ENCODE measurements at places on chromosomes 4 and X.

GRCh38 chr4:30776451-30776850, 56.3 kb downstream of the PCDH7 start:
- no peak for DNase-seq

GRCh38 chr4:3688018-3688998, 77.9 kb upstream of the ADRA2C start:
- DNase-seq, result no peak

- DNase-seq, result no peak
Observed at GRCh38 chrX:9604111-9604907, 139.5 kb downstream of the TBL1X start.

- DNase-seq, result no peak
Observed at GRCh38 chr4:8318509-8318908, 49.0 kb downstream of the HTRA3 start.

DNA sequence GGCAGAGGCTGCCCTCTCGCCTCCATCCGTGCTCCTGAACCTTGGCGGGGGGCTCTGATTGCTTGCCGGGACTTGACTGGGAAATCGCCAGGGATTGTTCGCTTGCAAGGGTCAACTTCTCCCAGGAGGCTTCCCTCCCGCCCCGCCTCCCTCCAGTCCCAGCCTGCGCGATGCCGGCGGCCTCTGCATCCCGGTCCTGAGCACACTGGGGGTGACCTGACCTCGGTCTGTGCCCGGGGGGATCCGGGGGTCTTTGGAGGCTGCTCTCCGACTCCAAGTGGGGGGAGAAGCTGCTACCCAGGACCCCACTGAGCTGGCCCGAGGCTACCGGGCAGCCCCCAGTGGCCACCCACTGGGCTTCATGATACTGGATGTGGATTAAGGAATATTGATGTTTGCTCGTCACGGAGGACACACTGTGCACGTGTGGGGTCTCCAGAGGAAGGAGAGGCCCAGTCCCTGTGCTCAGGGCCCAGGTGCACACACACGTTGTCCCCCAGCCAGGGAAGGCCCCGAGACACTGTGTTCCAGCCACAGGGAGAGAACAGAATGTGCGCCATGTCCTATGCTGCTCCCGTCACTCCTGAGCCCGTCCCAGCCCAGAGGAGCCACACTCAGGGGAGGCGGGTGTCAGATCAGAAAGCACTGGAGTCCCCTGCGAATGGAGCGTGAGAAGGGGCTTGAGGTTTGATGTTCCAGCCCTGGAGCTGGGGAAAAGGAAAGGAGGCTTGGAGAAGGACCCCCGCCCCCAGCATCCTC, 55.9 kb upstream of the NKX1-1 start:
- DNase-seq, result no peak

- DNase-seq, result no peak
Observed at GRCh38 chr4:148215202-148215601, 227.0 kb downstream of the NR3C2 start.

GRCh38 chr4:6634746-6635145, 5.7 kb upstream of the MRFAP1 start:
- no peak for DNase-seq

DNA sequence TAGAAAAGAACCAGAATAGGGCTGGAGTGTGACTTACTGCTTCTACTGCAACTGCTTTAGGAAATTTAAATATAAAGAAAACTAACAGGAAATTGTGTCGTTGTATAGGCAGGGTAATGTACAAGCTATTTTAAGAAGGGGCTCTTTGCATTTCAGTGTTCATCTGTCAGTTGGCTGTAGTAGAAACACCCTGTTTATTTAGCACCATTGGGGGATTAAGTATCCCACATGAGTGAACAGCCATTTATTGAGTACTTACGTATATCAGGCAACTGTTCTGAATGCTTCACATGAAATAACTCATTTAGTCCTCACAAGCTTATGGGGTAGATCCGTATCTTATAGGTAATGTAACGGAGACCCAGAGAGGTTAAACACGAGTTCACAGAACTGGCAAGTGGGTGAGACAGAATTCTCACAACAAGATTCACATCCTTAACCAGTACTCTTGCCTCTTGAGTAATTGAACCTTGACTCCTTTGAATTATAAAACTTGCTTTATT, 23.9 kb downstream of the STIM2 start:
- DNase-seq, result no peak

DNA sequence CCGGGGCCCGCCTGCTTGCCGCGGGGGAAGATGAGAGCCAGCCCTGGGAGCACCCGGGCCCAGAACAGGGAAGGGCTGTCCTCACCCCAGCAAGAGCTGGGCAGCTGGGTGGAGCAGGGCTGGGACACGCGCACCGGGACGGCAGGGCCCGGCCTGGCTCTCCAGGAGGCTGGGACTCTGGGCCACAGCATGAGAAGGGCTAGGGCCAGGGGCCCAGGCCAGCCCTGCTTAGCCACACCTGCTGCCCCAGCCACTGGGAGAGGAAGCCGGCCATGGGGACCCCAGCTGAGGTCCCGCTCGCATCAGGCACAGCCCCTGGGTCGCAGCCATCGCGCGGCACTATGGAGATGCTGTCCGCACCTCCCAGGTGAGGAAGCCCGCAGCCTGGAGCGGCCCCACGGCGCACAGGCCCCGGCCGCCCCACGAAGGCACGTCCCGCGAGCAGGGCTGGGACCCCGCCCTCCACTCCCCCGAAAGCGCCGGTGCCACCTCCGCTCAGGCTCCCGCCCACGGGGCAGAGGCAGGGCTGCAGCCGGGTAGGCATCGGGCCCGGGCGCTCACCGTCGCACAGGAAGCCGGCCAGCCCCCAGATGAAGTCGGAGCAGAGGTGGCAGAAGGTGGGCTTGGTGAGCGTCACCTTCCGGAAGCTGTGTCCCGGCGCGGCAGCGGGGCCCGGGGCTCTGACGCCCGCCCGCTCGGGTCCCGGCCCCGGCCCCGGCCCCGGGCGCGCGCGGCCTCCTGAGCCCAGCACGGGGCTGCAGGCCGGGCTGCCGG, 531 bp downstream of the DGKQ start:
- peak; percentile 57 for DNase-seq

GRCh38 chrX:21905313-21905712, 35.2 kb upstream of the SMS start:
- no peak for DNase-seq

- peak; percentile 62 for DNase-seq
Observed at GRCh38 chr4:94757192-94758140, at the start of gene BMPR1B. TSS of gene BMPR1B (plus strand) at chr4:94757955. CDS start at chr4:95104425, 346,470 bp downstream.

GRCh38 chr4:24472161-24472510, 112.2 kb downstream of the DHX15 start:
- peak; percentile 9 for DNase-seq

GRCh38 chr4:57462843-57463242, 352.7 kb upstream of the IGFBP7 start:
- peak; percentile 48 for DNase-seq

DNA sequence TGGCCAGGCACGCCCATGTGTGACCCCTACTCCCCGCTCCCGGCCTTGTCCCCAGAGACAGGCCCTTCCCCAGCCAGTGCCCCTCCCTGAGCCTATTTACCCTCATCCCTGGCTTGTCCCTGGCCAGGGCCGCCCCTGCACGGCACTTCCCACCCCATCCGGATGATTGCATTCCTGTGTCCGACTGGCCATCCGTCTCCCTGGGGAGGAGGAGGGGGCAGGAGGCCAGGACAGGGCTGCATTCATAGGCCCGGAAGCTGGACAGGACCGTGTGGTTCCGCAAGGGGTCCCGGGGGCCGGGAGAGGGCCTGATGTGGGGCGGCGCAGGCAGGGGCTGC, 22.8 kb downstream of the CTBP1 start:
- no peak for DNase-seq

GRCh38 chrX:134460862-134461220, 876 bp downstream of the HPRT1 start:
- peak; percentile 13 for DNase-seq

DNA sequence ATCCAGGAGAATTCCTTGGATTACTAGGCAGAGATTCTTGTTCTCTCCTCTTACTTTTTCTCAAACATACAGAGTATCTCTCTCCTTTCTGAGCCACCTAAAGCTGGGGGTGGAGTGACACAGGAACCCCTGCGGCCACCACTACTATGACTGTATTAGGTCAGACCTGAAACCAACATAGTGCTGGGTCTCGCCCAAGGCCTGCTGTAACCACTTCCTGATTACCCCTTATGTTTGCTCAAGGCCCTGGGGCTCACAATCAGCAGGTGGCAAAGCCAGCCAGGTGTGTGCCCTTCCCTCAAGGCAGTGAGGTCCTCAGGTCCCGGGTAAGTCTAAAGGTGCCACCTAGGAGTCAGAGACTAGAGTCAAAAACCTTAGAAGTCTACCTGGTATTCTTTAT, 166.4 kb downstream of the PARM1 start:
- DNase-seq, result no peak

GRCh38 chr4:113122066-113122465, 72.6 kb downstream of the ANK2 start:
- no peak for DNase-seq

DNA sequence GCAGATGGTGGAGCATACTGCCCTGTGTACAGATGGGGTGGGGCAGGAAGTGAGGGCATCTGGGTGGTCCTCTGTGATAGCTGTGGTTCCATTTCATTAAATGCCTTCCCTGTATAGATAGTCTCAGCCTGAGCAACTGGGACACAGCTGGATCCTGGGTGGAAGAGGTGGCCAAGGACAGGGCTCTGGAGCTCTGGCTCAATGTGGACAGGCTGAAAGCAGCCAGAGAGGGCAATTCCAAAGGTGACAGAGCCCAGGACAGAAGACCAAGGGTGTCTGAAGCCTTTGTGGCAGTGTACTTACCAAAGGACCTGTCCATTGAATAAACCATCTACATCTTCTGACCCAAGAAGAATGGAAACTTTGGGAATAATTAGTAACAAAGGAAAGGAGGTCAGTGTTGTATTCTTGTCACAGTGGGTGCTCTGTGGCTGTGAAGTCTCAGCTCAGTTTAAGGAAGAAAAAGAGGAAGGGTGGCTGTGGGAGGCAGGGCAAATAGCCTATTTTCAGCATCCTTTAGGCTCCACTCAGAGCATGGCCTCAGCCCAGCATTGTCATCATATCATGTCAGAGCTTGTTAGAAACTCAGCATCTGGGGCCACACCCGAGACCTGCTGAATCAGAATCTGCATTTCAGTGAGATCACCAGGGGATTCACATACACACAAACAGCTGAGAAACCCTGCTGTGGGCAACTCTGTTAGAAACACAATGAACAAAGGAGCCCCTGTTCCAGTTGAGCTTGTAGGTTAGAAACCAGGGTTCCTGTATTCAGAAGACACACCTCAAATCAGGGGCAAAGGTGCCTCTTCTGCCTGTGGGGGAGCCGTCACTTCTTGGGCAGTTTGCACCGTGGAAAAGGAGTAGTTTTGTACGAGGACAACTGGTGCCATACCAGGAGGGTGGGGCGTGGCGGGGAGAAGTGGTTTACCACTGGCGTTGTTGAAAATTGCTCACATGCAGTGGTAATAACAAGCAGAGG, 168.6 kb downstream of the PTTG2 start:
- DNase-seq, result no peak

DNA sequence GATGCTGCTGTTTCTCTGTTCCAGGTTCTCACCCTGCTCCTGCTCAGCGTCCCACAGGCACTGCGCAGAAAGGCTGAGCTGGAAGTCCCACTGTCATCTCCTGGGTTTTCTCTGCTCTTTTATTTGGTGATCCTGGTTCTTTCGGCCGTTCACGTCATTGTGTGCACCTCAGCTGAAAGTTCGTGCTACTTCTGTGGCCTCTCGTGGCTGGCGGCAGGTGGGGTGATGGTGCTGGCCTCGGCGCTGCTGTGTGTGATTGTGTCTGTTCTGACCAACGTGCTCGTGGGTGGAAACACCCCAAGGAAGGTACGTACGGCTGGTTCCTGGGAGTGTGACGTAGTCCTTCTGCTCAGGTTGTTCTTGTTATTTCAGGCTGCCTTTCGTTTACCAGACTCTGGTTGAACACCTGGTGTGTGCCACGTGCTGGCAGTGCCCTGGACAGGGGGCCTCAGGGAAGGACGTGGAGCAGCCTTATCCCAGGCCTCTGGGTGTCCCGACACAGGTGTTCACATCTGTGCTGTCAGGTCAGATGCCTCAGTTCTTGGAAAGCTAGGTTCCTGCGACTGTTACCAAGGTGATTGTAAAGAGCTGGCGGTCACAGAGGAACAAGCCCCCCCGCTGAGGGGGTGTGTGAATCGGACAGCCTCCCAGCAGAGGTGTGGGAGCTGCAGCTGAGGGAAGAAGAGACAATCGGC, 22.8 kb downstream of the PIGG start:
- no peak for DNase-seq

DNA sequence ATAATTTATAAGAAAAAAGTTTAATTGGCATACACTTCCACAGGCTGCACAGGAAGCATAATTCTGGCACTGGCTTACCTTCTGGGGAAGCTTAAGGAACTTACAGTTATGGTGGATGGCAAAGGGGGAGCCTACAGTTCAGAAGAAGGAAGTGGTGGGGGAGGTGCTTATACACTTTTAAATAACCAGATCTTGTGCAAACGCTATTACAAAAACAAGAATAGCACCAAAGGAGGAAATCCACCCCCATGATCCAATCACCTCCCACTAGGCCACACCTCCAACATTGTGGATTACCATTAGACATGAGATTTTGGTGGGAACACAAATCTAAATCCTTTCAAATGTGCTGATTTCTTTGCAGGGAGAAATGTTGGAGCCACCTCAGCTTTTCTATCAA, 287.7 kb downstream of the CPXCR1 start:
- DNase-seq, result no peak

- peak; percentile 42 for DNase-seq
Observed at GRCh38 chrX:97039363-97040029, 155.8 kb downstream of the RPA4 start.

- DNase-seq, result no peak
Observed at GRCh38 chr4:38144031-38144430, 183.8 kb downstream of the PTTG2 start.

GRCh38 chrX:105553118-105553517, 269.2 kb upstream of the NRK start:
- no peak for DNase-seq

GRCh38 chr4:108361886-108362285, 193.2 kb upstream of the LEF1 start:
- no peak for DNase-seq

DNA sequence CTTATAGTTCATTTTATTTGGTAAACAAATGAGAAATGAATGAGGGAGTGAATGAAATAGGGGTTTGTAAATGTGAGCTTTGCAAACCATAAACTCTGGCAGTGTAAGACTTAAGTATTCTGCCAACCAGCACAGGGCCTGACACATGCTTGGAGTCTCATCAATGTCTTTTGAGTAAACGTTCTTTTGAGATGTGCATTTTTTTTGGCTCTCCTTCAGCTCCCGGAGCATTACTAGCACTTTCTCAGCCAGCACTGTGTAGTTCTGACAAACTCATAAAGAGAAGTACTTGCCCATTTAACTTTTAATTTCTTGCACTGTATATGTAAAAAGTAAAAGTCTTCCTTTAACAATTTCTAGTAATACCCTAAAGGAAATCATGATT, 245.3 kb downstream of the HS3ST1 start:
- no peak for DNase-seq

GRCh38 chrX:1062351-1062750, 150.1 kb downstream of the CRLF2 start:
- no peak for DNase-seq
